ENCODE measurements at places on chromosomes 7 and 10.

DNA sequence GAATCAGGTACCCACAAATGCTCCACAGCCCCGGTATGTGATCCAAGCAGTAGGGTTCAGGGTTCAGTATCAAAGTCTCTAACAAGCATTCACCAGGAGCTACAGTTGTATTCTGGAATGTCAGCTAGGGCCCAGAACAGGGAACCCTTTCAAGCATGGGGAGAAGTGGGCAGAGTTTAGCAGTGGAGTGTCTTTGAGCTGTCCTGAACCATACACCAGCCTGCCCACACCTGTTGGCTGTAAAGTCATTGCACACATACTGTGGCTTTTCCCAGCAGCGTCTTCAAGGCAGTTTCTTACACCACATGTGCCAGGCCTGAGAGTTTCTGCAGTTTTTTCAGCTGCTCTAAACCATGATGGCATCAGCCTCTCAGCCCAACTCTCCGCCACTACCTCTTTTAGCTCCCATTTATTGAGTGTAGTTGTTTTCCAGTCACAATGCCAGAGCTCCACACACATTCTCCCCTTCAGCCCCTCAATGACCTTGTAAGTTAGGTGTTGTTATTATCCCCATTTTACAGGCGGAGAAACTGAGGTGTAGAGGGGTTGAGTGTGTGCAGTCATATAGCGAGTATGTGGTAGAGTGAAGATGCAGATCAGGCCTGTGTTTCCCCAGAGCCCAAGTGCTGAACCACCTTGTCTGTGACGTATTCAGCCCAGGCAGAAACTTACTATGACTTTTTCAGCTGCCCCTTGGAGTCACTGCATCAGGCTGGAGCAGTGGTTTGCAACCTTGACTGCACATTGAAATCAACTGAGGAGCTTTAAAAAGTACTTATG, 83.1 kb downstream of the CHN2 start:
- DNase-seq = no peak

DNA sequence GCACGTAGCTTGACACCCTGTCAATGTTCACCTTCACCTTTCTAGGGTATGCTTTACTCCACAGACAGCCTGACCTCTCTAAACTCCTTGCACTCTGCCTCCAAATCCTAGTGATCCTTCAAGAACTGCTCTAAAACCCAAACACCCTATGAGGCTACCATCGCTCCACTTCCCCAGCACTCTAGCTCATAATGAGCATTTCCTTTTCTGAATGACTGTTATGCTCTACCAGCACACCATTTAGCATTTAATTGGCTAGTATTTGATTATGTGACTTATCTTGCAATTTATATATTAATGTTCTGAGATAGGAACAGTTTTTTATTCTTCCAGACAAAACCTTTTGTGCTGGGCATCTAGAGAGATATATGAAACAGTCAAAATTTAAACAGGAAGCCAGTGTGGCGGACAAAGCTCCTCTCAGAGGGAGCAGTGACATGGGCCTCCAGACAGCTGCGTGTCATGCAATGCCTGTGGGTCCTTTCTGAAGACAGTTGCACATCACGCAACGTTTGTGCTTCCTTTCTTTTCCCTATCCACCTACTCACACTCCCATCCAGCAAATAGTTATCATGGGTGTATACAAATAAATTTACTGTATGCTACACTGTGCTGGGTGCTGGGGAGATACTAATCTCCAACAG, 86.3 kb downstream of the ALOX5 start:
- DNase-seq = no peak

DNA sequence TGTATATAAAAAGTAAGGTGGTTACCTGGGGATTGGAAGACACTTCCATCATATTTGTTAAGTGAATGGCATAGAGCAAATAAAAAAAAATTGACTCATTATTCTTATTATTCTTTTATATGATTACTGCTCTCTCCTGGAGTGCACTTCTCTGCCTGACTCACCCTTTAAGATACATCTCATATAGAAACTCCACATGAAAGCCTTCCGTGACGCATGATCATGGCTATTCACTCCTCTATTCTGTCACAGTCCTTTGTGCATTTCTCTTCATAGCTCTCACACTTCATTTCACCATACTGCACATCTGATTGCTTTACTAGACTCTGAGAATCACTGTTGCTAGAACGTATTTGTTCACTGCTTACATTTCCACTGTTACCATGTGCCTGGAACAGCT, 597.3 kb downstream of the CNTNAP2 start:
- no peak for DNase-seq

DNA sequence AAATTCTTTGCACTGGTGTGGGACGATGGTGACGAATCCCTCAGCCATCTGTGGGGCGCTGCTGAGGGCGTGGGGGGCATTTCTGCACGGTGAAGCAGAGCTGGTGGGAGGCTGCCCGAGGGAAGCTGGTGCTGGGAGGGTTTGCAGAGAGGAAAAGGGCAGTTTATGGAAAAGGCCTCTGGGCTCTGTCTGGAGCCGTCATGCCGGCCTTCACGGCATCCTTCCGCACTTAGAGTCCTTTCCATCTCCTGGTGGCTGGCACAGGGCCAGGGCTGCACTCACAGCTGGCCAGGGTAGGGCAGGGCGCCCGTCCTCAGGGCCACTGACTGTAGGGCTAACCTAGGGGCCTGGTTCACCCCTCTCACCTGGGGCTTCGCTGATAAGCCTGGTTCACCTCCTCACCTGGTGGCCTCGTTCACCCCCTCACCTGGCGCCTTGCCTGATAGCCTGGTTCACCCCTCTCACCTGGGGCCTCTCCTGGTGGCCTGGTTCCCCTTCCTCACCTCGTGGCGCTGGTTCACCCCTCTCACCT, 598 bp upstream of the AMZ1 start:
- no peak for DNase-seq

Measured in NCI-H2081 treated with DMSO at 0.1 percent for 48 hours (cell line).